ENCODE measurements at places on chromosomes 16 and 17.

DNA sequence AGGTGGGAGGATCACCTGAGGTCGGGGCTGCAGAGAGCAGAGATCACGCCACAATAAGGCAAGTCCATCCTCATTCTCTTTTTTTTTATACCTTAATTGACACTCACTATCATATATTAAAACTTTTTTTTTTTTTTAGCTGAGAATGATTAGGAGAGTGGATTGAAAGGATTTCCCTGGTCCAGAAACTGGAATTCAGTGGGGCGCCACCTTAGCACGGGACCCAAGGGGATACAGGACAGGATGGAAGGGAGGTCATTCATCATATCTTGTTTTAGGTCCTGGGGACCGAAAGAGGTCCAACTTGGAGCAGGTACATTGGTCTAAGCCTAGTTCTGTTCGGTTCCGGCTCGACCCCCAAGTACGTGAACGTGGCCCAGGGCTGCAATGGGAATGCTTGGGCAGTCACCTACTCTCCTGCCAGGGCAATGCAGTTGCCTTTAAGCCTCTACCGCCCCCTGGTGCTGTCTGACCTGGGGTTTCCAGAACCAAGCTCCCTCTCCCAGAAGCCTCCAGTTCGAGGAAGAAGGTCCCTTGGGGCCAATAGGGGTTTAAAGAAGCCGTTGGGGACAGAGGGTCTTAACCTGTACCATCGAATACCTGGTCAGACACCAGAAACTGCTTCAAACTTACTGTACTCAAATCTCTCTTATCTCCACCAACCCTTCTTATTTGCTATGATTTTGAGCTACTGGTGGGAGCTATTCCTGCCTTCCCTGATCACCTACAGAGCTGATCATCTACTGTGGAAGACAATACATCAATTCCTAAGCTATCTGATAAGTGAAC, 19.9 kb upstream of the GPATCH8 start:
- DNase-seq = peak; percentile 94

DNA sequence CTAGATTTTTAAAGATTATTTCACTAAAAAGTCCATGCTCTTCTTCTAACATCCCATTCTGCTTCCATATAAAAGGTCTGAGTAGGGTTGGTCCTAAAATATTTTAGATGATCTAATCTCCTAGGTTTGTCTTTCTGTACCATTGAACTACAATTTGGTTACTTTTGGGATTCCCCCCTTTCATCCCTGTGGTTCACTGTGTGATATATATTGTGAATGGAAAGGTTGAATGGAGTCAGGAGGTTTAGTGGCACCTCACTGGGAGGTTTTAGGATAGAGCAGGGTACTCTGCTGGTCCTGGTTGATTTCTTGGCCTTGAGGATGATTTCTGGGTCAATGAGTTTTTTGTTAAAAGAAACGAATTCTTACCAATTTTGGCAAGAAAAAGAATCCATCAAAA, 29.5 kb downstream of the MAP2K6 start:
- DNase-seq = no peak

- DNase-seq = peak; percentile 89
Measured at GRCh38 chr17:17641621-17642409, 39.4 kb upstream of the RAI1 start.

DNA sequence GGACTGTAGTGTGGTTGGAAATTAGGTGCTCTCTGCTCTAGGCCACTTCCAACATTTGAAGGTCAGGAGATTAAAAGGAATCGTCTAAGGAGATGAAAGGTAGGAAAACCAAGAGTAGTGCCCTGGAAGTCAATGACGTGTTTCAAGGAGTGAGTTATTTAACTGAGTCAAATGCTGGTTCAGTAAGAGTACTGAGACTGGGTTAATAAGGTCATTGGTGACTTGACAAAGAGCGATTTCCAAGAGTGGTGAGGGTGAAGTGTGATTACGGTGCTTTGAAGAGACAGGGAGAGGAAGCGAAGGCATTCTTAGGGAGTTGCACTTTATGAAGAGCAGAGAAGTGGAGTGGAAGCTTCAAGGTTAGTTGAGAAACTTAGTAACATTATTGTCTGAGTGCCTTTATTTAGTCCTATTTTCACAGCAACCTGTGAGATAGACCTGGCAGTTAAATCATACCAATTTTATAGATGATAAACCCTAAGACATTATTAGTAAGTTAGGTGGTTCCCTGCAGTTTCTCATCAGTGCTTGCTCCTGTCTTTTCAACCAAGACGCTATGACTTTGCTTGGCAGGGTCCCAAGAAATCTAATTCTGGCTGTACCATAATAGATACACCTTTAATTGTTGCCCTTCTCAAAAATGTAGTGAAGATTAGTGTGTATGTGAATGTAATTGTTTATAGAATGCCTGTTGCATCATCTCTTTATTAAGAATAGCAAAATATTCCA, 5.9 kb downstream of the ZNF207 start:
- DNase-seq = no peak

GRCh38 chr16:50653633-50654519, 27.2 kb downstream of the SNX20 start:
- no peak for DNase-seq

GRCh38 chr16:64973171-64973570, 148.7 kb downstream of the CDH11 start:
- no peak for DNase-seq

Data from GM23338 (cell line).